ENCODE measurements at places on chromosomes 2 and 18. TPM values are rescaled to one million over a fixed set of nuclear protein-coding genes. Genes with fewer than 3 reads are reported as not detected.

DNA sequence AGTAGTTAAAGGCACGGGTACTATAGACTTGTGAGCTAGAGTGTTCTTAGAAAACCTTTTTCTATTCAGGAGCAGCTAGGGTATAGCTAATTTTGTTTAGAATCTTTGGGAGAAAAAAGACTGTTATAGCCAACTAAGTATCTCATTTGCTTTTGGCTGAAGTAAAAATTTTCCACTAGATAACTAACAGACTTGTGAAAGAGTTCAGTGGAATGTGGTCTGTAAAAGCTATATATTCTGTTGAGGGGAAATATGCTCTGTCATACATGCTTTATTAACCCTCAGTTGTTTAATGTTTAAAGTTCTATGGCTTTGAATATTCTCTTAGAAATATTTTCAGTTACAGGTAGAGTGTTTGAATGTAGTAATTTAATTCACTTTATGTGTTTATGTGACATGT is 49.7 kb downstream of the RIF1 start:
- H3K27ac ChIP-seq: no peak overlapping the region
- H3K27me3 ChIP-seq: no peaks in the 10 kb centered on the region
- peaks cover 5% of the 10 kb centered on the region for H3K36me3 ChIP-seq

GRCh38 chr2:120425014-120425413 is 79.1 kb downstream of the INHBB start:
- H3K27ac ChIP-seq: no peak overlapping the region
- DNase-seq: no peak
- H3K4me1 ChIP-seq: no peaks in the 10 kb centered on the region
- H3K4me3 ChIP-seq: no peak overlapping the region
- H3K36me3 ChIP-seq: no peaks in the 10 kb centered on the region

DNA sequence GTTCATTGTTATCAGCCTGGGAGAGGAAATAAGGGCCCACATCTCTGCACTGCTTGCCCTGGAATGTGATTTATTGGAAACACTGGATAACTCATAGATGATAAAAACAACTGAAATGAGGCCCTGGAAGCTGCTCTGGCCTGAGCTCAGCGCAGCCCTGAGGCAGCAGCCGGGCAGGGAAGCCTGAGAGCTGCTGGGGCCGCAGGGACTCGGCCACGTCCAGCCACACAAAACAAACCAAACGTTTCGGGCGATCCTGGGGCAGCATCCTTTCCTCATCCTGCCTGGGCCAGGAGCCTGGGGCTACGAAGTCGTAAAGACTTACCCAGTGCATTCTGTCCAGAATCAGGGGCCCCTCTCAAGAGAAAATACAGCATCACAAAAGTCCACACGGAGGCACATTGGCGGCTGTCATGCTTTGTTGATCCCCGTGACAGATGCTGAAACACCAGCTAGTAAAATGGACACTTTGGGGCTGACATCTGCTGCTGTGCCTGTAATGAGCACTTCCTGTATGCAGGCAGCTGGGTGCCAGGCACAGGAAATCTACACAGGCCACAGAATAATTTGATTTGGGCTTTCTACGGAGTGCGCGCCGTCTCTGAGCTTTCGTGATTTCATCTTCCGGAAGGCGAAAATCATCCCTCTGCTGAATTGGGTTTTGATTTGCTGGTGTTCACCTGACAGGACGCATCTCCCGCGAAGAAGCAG is 250.6 kb downstream of the EIPR1 start:
- H3K4me1 ChIP-seq: no peaks in the 10 kb centered on the region
- no peaks in the 10 kb centered on the region for H3K27me3 ChIP-seq
- H3K36me3 ChIP-seq: no peaks in the 10 kb centered on the region
- H3K4me3 ChIP-seq: no peak overlapping the region
- no peak for DNase-seq

GRCh38 chr2:130363479-130363878 is 7.6 kb downstream of the PTPN18 start:
- no peaks in the 10 kb centered on the region for H3K27me3 ChIP-seq
- no peak overlapping the region for H3K4me3 ChIP-seq
- H3K36me3 ChIP-seq: no peaks in the 10 kb centered on the region
- no peak overlapping the region for H3K27ac ChIP-seq

DNA sequence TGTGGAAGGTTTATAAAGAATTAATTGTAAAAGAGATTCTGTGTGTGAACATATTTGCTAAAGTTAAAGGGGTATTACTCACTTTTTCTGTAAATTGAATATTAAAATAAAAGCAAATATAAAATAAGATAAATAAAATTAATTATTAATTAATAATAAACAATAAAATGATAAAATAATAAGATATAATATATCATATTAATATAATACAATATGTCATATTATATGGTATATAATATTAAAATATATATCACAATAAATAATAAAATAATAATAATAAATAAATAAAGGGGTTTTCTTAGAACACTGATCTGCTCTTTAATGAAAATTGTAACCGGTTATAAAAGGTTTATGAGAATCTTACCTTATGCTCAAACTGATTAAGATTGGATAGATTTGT is 29.8 kb downstream of the TMEM200C start:
- DNase-seq: no peak
- no peaks in the 10 kb centered on the region for H3K27me3 ChIP-seq
- H3K4me1 ChIP-seq: no peaks in the 10 kb centered on the region
- H3K36me3 ChIP-seq: no peaks in the 10 kb centered on the region

GRCh38 chr2:14354231-14354630 is 278.3 kb upstream of the LRATD1 start:
- no peak for DNase-seq
- no peak overlapping the region for H3K4me3 ChIP-seq
- H3K27ac ChIP-seq: no peak overlapping the region
- H3K4me1 ChIP-seq: no peaks in the 10 kb centered on the region
- H3K27me3 ChIP-seq: no peaks in the 10 kb centered on the region

DNA sequence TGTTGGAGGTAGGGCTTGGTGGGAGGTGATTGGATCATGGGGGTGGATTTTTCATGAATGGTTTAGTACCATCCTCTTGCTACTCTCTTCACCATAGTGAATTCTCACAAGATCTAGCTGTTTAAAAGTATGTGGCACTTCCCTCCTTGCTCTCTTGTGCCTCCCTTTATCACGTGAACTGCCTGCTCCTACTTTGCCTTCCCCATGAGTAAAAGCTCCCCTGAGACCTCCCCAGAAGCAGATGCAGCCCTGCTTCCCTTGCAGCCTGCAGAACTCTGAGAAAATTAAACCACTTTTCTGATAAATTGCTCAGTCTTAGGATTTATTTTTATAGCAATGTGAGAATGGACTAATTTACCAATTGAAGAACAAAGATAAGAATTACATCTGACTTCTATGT is 223.1 kb downstream of the RNF144A start:
- DNase-seq: no peak
- H3K27me3 ChIP-seq: no peaks in the 10 kb centered on the region

EPAS1 gene
- 120 TPM for total RNA-seq

C18orf54 gene
- 3.3 TPM for total RNA-seq

SNORC gene
- total RNA-seq: 0.83 TPM

DNAJC5G gene
- total RNA-seq: not detected

Data from fibroblast of lung (primary cell).